Activated T-helper 1 cell treated with Interleukin-2 at 50 U/mL for 16 hours (primary cell): ENCODE measurements at places on chromosomes 4 and X.
A peak's percentile ranks its signal among the peaks of the same experiment; 100 is the strongest.

- no peak for DNase-seq
Measured at GRCh38 chr4:143402776-143403552, 66.3 kb downstream of the GAB1 start.

- peak; percentile 54 for DNase-seq
Measured at GRCh38 chr4:139083607-139083955, 68.0 kb downstream of the NOCT start.

DNA sequence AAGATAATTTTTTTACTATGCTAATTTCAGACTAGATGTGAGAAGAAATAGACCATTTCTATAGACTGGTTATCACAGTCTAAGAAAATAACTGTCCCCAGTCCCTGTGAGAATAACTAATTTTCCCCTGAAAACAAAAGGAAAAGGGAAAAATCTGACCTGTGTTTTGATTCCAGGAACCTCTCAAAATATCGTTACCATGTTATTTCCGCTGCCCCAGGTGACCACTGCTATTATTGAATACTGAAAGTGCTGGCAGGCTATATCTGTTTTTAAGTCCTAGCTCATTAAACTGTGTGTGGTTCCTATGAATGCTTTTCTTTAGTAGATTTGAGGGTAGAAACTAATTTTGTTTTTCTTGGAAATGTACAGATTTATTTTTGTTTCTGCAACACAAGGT is 83.6 kb downstream of the GAB1 start:
- no peak for DNase-seq

DNA sequence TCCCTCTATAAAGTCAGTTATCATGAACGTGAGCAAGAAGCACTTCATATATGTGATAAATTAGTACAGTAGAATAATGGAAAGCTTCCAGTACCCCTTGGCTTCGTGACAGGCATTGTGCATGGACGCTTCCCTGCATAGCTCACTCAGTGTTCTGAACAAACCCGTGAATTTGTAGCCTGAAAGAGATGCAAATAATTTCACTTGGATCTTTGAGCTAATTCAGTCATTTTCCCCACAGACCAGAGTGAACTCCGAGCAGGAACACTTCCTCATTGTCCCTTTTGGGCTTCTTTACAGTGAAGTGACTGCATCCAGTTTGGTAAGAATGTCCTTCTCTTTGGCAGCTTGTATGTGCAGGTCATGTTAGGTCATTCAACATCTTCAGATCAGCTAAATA is 50.1 kb downstream of the ADD1 start:
- no peak for DNase-seq

DNA sequence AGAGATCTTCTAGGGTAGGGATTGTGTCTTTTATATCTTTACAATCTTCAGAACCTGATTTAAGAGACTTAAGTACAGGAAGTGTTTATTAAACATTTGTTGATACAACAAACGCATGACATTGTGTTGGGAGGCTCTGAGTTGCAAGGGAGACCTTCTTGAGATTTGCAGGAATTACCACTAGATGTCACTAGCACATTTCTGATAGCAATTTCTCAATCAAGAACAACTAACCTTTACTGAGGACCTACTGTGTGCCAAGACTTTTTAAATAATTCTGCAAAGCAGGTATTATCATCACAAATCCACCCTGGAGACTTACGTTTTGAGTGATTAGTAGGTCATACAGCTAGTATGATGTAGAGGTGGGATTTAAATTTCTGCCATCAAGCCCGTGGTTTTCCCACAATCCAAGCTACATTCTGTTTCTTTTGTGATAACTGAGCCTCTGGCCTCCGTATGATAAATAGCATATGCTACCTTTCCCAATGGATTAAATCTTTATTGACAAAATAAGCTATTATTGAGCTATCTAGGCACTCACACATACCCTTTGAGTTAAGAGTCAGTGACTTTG is 986.0 kb downstream of the CCSER1 start:
- no peak for DNase-seq

GRCh38 chr4:188455062-188455752 is 316.0 kb downstream of the TRIML1 start:
- no peak for DNase-seq

- DNase-seq: no peak
Measured at GRCh38 chr4:185677637-185678314, 134.2 kb downstream of the SORBS2 start.

DNA sequence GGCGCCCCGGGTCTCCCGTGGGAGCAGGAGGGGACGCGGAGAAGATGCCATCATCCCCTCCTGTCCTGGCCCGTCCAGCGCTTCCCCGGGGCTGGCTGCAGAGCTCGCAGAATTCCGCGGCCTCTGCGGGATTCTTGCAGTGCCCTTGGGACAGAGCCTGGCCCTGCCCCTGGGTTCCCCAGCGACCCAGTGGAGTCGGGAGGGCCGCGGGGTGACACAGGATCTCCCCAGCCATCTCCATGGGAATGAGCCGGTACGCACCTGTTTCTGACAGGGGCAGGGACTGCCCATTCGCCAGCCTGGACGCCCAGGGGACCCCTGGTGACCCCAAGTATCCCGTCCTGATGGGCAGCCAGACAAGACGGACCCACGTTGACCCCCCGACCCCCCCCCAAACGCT is 482 bp downstream of the FAM9C start:
- no peak for DNase-seq

DNA sequence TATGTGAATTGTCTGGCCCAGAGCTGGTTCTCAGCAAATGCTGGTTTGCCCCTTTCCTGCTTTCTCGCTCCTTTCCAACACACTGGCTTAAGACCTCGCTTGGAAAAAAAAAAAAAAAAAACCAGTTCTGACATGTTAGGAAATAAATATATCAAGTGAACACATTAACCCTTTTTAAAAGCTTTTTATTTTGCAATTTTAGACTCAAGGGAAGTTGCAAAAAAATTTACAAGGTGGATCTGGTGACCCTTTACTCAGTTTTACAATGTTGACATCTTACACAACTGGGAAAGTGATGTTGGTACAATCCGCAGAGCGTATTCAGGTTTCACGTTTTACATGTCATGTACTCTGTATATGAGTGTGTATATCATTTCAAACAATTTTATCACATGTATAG is 100.1 kb downstream of the RTL5 start:
- no peak for DNase-seq
